ENCODE measurements at places on chromosomes 13 and 19.

DNA sequence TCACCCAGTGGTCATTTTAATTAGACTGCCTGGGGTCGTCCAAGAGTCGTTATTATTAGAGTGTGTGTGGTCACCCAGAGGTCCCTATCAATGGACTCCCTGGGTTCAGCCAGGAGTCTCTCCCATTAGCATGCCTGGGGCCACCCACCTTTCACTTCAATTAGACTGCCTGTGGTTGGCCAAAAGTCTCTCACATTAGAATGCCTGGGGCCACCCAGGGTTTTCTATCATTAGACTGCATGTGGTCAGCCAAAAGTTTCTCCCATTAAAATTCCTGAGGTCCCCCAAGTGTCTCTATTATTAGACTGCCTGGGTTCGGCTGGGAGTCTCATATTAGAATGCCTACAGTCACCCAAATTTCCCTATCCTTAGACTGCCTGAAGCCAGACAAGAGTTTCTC lies 1472.6 kb downstream of the UQCRFS1 start:
- no peak for DNase-seq

- DNase-seq: no peak
These were observed 599 bp upstream of the F10 start for GRCh38 chr13:113121928-113122471.

GRCh38 chr19:41407271-41407670 lies 9.7 kb downstream of the BCKDHA start:
- DNase-seq: no peak

DNA sequence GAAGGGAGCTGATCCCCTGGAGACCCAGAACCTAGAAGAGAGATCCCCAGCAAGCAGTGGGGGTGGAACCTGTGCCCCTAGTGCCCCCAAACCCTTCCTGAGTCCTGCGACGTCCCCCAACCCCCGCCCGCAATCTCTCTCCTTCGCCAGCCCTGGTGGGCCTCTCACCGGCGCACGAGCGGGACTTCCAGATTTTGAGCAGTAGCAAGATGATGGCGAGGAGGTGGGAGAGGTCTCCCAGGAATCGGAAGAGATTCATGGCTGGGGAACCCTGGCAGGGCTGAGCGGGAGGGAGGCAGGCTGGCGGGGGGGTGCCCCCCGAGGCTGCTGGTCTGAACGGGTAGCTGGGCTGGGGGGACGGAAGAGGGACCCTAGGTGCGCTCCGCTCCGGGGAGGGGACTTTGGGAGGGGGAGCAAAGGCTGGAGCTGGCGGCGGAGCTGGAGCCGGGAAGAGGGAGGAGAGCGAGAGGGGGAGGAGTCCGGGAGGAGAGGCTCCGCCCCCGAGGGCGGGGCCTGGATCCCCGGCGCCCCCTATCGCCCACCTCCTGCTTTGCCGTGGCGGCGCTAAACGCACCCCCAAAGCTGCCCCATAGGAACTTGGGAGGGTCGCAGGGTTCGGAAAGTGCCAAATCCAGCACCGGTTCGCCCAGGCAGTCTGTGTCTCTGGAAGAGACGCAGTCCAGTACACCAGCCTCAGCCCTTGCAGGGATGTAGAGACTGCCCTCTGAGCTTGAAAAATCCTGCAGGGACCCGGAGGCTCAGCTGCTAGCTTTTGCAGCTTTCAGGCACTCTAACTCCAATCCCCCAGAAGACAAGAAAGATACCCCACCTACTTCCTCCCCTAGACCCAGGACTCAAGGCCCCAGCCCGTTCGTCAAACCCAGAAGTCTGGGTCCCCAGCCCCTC lies at the start of gene KDELR1:
Gene KDELR1 (minus strand): TSS at position 452 of the 906 bp plus-strand sequence. CDS start 193 bp downstream, at position 259.
- peak; percentile 50 for DNase-seq

GRCh38 chr19:12723641-12724426 lies at the start of gene TNPO2:
TNPO2 (minus strand) TSS chr19:12723932; CDS start chr19:12720977, 2,955 bp downstream.
- peak; percentile 48 for DNase-seq

GRCh38 chr19:23046743-23047142 lies 43.8 kb upstream of the ZNF728 start:
- DNase-seq: no peak

DNA sequence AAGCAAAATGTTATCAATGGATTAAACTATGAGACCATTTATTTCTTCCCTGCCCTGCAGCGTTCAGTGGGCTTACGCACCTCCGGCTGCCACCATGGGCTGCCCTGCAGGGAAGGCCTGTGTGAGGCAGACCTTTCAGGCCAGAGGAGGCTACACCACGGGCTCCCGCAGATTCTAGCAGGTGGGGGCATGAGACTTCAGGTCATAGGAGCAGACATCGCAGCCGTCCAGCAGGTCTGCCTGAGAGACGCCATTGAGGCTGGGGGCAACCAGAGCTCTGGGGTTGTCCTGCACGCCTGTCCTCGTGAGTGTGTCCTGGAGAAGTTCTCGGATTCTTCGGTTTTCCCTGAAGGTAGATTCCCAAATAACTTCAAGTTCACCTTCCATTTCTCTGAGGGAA lies 9.4 kb upstream of the SLC7A9 start:
- DNase-seq: no peak

DNA sequence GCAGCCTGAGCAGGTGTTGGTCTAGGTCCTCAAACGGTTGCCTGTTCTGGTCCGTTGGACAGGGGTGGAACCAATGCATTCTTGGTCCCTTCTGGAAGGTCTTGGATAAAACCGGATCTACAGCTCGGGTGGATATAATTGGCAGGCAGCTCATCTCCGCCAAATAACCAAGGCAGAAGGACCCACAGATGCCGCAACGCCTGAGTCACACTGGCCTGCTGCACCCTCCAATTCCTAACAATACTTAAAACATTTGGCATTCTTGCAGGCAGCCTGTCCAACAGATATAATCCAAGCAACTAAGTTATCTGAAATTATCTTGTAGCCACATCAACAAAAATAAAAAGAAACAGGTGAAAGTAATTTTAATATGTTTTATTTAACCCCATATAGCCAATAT lies 59.0 kb upstream of the FGF14 start:
- DNase-seq: no peak

DNA sequence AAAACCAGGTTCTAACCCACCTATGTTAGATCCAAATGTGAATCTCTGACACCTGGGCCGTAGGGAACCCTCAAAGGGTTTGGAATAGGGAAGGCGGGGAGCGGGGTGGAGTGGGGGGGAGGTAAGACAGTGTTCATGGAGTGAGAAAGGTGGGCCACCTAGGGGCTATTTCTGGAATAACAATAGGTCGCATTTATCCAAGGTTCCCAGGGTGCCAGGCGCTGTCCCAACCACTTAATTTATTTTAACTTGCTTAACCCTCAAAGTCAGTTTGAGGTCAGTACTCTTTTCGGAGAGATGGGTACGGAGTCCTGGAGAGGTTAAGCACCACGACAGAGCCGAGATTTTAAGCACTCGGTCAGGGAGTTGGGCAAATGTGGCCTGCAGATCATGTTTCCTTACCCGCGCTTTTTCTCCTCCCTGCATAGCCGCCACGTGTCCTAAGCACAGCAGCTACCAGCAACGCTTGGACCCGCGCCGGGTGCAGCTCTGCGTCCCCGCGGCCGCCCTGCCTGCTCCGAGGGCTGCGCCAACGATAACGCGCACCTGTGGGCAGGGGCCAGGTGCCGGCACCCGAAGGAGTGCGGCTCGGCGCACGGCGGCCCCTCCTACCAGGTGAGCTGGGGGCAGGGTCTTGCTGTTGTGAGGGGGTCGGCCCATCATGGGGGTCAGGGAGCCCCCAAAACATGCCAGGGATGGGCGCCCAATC lies 25.0 kb upstream of the FXYD3 start:
- DNase-seq: no peak

DNA sequence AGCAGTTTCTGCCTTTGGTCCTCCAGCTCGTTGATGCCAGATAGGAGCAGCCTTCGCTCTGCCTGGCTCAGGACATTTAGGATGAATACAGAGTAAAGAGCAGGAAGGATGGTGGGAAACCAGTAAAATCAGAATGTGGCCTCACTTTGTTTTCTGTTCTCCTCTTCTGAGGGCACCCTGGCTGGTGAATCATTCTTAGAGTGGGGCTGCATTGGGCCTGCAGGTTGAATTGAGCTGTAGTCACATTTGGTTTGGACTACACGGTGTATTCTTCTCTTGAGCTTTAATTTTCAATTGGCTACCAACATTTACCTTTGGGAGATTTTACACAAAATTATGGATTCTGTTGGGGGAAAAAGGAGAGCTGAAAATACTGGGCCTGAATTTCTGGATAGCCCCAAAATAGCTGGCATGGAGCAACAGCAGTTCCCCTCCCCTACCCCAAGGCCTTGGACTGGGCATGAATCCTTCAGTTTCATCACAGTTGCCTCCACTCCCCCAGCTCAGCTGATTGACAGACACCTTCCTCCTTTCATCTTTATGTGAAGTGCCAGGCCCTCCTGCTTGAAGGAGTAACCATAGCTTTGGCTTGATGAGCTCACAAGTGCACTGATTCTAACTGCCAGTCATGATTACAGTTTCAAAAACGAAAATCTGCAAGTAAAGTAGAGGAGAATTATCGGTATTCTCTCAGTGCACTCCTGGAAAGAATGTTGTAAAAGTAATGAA lies 24.3 kb downstream of the ERCC5 start:
- no peak for DNase-seq

GRCh38 chr13:24875566-24875965 lies 111.6 kb downstream of the RNF17 start:
- DNase-seq: no peak

- DNase-seq: no peak
These were observed 1872.9 kb upstream of the PCDH20 start for GRCh38 chr13:63288576-63288975.

GRCh38 chr13:50366488-50367174 lies 351.4 kb downstream of the KCNRG start:
- DNase-seq: no peak

GRCh38 chr19:39874404-39874803 lies 28.2 kb upstream of the FBL start:
- no peak for DNase-seq

DNA sequence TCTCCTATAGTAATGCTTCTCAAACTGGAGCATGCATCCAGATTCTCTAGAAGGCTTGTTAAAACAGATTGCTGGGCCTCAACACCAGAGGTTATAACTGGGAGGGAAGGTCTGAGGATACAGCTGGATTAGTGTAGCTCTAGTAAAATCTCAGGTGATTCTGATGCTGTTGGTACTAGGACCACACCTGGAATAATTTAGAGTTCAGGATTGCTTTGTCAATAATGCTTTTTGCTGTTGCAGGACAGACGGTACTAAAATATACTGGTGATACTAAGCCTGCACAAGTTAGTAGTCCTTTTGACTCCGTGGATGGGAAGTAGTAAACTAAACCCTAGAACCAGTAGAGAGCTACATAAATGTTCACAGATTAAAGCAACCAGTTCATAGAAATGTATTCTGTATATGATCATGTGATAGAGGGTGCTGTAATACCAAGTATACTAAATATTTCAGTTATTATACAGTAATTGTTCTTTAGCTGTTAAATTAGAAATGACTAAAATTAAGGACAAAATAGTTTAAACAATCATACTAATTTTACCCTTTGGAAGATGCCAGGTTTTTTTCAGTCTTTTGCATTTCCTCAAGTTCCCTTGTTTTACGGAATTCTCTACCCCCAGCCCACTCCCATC lies 258.2 kb upstream of the STARD13 start:
- DNase-seq: no peak

- DNase-seq: no peak
These were observed 244.3 kb downstream of the OLFM4 start for GRCh38 chr13:53272873-53273272.

GRCh38 chr13:114077933-114078325 lies 54.5 kb downstream of the RASA3 start:
- DNase-seq: no peak

- no peak for DNase-seq
These were observed 141.7 kb downstream of the LACC1 start for GRCh38 chr13:44021422-44021821.

GRCh38 chr13:99659226-99659625 lies 158.0 kb downstream of the TM9SF2 start:
- DNase-seq: no peak

DNA sequence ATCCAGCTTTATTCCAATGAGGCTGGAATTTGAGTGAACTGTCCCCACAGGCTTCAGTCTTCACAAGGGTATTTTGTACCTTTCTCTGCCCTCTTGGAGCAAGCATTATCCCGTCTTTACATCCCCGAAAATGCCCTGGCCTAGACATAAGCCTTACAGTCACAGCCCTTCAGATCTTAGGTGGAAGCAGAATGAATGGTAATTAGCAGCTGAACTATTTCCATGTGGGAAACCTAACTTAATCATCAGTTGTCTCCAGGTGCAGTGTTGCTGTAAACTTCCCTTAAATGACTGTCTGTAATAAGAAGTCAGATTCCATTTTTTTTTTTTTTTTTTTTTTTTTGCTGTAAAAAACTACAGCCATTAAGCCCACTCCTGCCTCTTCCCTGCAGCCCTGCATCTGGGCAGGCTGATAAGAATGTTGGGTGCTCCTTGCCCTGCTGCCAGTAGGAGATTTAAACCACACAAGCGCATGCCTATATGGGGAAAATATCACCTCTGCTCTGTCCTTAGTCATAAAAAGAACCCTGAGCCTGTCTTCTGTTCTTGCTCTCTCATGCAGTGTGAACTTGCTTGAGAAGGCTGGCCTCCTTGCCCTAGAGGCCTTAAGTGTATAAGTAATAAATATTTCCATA lies 426.8 kb upstream of the SLITRK5 start:
- no peak for DNase-seq

GRCh38 chr13:50205581-50205980 lies 190.3 kb downstream of the KCNRG start:
- no peak for DNase-seq

GRCh38 chr13:24313439-24313838 lies 4.1 kb downstream of the C1QTNF9 start:
- no peak for DNase-seq

GRCh38 chr19:5951338-5951861 lies 26.5 kb downstream of the RANBP3 start:
- no peak for DNase-seq

DNA sequence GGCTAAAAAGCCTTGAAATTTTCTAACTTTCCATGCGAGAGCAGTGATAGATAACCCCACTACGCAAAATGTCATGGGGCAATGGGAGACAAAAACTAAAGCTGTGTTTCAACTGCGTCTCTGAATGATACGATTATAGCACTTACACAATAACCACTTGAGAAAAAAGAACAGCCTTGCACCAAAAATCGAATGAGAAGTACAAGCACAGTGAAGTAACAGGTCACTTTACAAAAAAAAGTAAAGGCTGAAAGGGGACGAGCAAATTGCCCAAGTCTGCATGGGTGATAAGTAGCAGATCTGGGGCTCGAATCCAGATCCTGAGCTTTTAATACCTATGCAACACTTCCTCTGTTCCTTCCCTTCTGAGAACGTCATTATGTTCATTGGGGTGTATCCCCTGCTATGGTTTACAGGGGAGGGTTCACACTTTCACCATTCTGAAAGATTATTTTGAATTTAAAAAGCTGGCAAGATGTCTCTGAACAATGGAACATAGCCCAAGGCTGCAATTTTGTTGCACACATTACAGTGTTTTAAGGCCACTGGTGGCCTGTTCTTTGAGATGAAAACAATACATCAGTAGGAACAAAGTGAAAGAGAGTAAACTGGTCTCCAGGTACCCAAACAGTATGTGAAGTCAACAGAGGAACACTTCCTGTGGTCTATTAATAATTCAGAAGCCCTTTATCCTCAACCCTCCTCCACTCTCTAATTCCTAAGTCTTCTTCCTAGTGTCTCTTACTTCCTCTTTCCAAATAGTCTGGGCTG lies 3.2 kb downstream of the CPB2 start:
- DNase-seq: no peak

All from stimulated activated CD8-positive, alpha-beta memory T cell treated with anti-CD3 and anti-CD28 coated beads, Interleukin-15, amount 100 ng/mL, for 4 hours (primary cell).